Progenitor cell of endocrine pancreas (in vitro differentiated cells): ENCODE measurements at places on chromosomes 3 and 15. TPM values are rescaled to one million over a fixed set of nuclear protein-coding genes. Genes with fewer than 3 reads are reported as not detected.

The A4GNT gene
- total RNA-seq: 3.1 and 3.4 TPM in 2 replicates

The APBA2 gene
- total RNA-seq: 37.1 and 41.0 TPM in 2 replicates

The VIPR1 gene
- 5.8 and 6.8 TPM in 2 replicates for total RNA-seq

The THAP10 gene
- total RNA-seq: 4.1 and 4.5 TPM in 2 replicates

The OIP5 gene
- 9.5 and 9.7 TPM in 2 replicates for total RNA-seq

The SATB1 gene
- 58.3 and 65.6 TPM in 2 replicates for total RNA-seq

DNA sequence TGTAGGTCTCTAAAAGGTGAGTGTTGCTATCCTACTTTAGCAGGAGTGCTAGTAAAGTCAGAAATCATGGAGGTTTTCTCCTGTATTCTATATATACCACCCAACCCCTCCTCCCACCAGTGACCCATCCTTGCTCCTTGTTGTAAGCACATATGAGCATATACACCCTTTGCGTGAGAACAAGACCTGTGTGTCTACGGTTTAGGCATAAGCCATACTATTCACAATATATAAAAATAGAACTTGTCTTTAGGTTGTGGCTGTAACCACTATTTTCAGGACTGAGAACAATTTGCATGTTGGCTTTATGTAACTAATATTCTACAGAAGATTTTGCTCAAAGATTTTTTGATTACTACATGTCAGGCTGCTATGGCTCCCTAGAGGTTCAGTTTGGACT is 59.1 kb upstream of the TOP2B start:
- H3K36me3 ChIP-seq: peaks cover 9% of the 10 kb centered on the region
- no peaks in the 10 kb centered on the region for H3K27me3 ChIP-seq
- H3K4me3 ChIP-seq: no peak overlapping the region

GRCh38 chr3:46524008-46524407 is 26.2 kb downstream of the RTP3 start:
- no peaks in the 10 kb centered on the region for H3K27me3 ChIP-seq
- DNase-seq: no peak
- H3K4me1 ChIP-seq: no peaks in the 10 kb centered on the region
- no peaks in the 10 kb centered on the region for H3K36me3 ChIP-seq
- no peak overlapping the region for H3K4me3 ChIP-seq

- DNase-seq: no peak
- H3K27ac ChIP-seq: peak overlapping the region; percentile 6
- H3K4me1 ChIP-seq: peaks cover 29% of the 10 kb centered on the region
- H3K36me3 ChIP-seq: peaks cover 2% of the 10 kb centered on the region
- no peak overlapping the region for H3K4me3 ChIP-seq
Measured at GRCh38 chr3:117407317-117407716, 697.7 kb downstream of the TUSC7 start.

DNA sequence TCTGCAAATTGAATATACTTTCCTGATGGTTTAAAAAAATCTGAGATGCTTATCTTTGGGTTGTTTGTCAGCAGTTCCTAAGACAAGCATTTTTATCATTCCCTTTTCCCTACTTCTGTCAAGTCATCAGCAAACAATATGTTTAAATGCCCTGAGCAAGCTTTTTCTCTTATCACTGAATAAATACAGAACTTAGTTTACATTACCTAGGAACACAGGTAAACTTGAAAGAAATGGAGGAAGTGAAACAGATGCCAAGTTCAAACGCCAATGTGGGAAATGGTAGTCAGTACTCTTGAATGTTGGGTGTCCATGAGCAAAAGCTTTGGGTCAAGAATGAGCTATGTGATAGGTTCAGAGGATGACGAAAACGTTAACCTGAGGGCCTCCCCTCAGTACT is 17.2 kb upstream of the TCAIM start:
- no peak for DNase-seq
- no peaks in the 10 kb centered on the region for H3K27me3 ChIP-seq
- H3K4me1 ChIP-seq: peaks cover 27% of the 10 kb centered on the region
- H3K4me3 ChIP-seq: no peak overlapping the region
- no peaks in the 10 kb centered on the region for H3K36me3 ChIP-seq

DNA sequence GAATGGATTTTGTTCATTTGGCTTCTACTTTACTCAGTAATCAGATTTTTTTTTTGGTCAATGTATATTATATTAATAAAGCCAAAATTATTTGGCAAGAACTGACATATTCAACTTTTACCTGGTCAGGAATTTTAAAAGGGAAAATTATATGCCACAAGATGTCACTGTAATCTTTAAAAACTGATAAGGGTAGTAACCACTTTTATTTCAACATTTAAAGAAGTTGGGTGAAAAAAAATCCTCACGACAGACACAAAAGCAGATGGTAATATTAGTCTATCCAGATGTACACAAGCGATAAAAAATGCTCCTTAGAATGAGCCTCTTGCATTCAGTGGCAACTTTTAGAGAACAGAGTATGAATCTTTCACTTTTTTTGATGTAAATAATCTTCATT is 101.9 kb downstream of the SERPINI1 start:
- no peaks in the 10 kb centered on the region for H3K27me3 ChIP-seq
- no peak overlapping the region for H3K4me3 ChIP-seq
- no peak for DNase-seq
- peaks cover 4% of the 10 kb centered on the region for H3K4me1 ChIP-seq
- H3K27ac ChIP-seq: no peak overlapping the region

- DNase-seq: no peak
- no peaks in the 10 kb centered on the region for H3K27me3 ChIP-seq
- peaks cover 20% of the 10 kb centered on the region for H3K4me1 ChIP-seq
- H3K27ac ChIP-seq: no peak overlapping the region
- no peaks in the 10 kb centered on the region for H3K36me3 ChIP-seq
- no peak overlapping the region for H3K4me3 ChIP-seq
Measured at GRCh38 chr3:72816862-72817355, 31.3 kb downstream of the SHQ1 start.

GRCh38 chr15:60695713-60696522 is 217.0 kb upstream of the ICE2 start:
- no peak for DNase-seq
- peaks cover 10% of the 10 kb centered on the region for H3K27me3 ChIP-seq
- peaks cover 40% of the 10 kb centered on the region for H3K4me1 ChIP-seq
- H3K27ac ChIP-seq: peak overlapping the region; percentile 42
- no peak overlapping the region for H3K4me3 ChIP-seq
- no peaks in the 10 kb centered on the region for H3K36me3 ChIP-seq

DNA sequence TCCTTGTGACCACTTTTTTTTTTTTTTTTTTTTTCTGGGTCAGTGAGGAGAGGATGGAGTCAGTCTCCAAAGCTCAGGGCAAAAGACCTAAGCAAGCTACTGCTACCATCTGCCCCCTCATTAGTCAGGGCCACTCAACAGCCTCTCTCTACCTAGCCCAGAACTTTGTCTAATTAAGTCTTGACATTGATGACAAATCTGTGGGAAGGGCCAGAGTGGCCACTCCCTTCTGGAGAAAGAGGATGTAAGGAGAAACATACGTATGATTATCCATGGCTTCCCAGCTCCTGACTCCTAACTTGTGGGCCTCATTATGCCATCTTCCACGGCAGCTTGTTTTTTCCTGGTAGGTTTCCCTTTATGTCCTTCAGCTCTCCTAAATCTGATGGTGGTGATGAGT is 37.9 kb downstream of the NR1I2 start:
- no peak overlapping the region for H3K4me3 ChIP-seq
- H3K27ac ChIP-seq: no peak overlapping the region
- H3K27me3 ChIP-seq: no peaks in the 10 kb centered on the region
- no peak for DNase-seq
- H3K4me1 ChIP-seq: peaks cover 3% of the 10 kb centered on the region

DNA sequence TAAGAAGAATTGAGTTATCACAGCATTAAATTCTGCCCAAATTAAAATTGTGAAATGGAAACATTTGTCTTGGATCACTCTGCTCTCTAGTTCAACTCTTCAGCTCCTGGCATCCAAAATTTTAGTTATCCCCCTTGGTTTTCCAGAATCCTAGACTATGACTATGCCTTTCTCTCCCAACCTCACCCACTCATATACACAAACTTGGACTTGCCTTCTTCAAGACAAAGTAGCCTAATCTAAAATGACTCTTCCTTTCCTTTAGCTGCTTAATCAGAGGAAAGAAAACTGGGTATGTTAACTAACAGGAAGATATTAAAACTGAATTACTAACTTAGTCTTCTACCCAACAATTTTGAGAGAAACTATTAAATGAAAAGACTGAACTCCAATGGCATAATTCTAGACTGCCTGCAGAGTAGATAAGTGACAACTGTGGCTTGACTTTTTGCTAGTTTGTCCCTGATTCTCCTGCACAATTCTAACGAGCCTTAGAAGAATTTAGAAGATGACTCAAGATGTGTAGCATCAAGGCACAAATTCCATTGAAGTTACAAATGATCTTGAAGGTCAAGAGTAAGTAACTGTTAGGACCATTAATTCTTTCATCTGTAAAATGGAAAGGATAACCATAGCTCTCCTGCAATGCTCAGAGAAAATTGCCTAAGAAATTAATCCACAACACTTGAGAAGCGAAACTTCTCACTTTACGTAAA is 5.2 kb upstream of the GOLIM4 start:
- H3K36me3 ChIP-seq: no peaks in the 10 kb centered on the region
- no peak for DNase-seq
- peaks cover 4% of the 10 kb centered on the region for H3K4me1 ChIP-seq
- no peaks in the 10 kb centered on the region for H3K27me3 ChIP-seq
- H3K4me3 ChIP-seq: no peak overlapping the region

DNA sequence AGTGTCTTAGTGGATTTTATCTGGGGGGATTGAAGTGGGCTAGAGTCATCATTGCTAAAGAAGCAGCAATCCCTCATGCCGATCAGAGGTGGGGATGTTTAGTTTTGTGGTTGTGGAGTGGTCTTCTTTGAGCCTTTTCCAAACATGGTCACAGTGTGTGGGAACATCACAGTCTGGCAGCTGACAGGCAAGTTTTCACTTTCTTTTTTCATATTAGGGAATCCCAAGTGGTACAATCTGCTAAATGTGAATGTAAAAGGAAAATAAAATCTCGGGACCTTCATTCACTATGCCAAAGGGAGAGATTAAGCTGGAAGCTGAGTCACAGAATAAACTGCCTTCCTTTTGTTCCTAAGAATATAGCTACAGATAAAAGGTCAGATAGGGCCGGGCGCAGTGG is 10.4 kb upstream of the CX3CR1 start:
- H3K4me1 ChIP-seq: peaks cover 18% of the 10 kb centered on the region
- DNase-seq: no peak
- no peaks in the 10 kb centered on the region for H3K27me3 ChIP-seq
- peak overlapping the region; percentile 4 for H3K27ac ChIP-seq
- no peak overlapping the region for H3K4me3 ChIP-seq

- no peak for DNase-seq
- H3K36me3 ChIP-seq: no peaks in the 10 kb centered on the region
- no peak overlapping the region for H3K27ac ChIP-seq
- H3K4me3 ChIP-seq: no peak overlapping the region
Measured at GRCh38 chr3:147521646-147522045, 112.5 kb downstream of the ZIC1 start.

DNA sequence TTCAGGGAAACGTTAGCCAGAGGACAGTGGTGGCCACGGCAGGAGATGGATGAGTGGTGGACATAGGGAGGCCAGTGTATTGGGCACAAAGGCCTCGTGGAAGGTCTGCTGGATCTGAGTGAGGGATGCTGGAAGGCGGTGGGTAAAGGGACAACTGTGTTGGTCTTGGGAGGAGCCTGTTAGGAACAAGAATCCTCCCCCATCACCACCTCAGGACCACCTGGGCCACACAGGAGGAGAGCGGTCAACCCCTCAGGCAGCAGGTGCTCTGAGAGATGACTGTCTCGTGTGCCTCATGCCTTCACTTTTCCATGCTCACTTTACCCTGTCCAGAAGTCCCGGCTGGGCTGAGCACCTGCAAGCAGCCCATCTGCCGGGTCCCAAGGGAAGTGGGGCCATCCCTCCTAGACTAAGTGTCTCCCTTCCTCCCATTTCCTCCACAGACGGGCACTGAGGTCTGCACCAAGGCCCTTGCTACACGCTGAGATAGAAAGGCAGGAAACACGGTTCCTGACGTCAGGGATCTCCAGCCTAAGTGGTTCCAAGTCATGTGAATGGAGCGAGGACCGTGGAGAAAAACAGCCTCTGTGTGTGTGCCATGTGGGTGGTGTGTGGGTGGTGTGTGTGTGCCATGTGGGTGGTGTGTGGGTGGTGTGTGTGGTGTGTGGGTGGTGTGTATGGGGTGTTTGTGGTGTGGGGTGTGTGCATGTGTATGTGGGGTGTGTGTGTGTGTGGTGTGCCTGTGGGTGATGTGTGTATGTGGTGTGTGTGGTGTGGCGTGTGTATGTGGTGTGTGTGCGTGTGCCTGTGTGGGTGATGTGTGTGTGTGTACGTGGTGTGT is 47.8 kb upstream of the CTSH start:
- H3K36me3 ChIP-seq: no peaks in the 10 kb centered on the region
- peaks cover 23% of the 10 kb centered on the region for H3K27me3 ChIP-seq
- H3K27ac ChIP-seq: peak overlapping the region; percentile 82
- no peak for DNase-seq
- H3K4me1 ChIP-seq: peaks cover 4% of the 10 kb centered on the region
- no peak overlapping the region for H3K4me3 ChIP-seq

- no peak overlapping the region for H3K27ac ChIP-seq
- peaks cover 11% of the 10 kb centered on the region for H3K4me1 ChIP-seq
- peaks cover 12% of the 10 kb centered on the region for H3K27me3 ChIP-seq
- DNase-seq: no peak
Measured at GRCh38 chr3:9123840-9124239, 125.6 kb downstream of the SRGAP3 start.

- H3K27ac ChIP-seq: no peak overlapping the region
- H3K27me3 ChIP-seq: no peaks in the 10 kb centered on the region
- H3K4me3 ChIP-seq: no peak overlapping the region
Measured at GRCh38 chr15:52232327-52232726, 41.1 kb upstream of the GNB5 start.

DNA sequence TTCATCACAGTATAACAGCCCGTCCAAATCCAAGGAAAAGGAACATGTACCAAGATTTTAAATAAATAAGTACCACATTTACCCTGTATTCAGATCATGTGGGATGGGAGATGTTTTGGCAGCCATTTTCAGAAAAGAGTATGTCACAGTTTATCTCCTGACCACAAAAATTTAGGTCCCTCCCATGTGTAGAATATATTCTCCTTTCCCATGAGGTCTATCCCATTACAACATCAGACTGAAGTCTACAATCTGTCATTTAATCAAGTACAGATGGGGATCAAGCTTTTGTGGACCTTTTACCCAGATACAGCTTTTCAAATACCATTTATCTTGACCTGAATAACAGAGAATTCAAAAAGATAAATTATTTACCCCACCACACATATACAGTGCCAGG is 444.5 kb downstream of the PLOD2 start:
- peaks cover 2% of the 10 kb centered on the region for H3K4me1 ChIP-seq
- no peak for DNase-seq
- no peaks in the 10 kb centered on the region for H3K36me3 ChIP-seq
- no peaks in the 10 kb centered on the region for H3K27me3 ChIP-seq
- H3K4me3 ChIP-seq: no peak overlapping the region

DNA sequence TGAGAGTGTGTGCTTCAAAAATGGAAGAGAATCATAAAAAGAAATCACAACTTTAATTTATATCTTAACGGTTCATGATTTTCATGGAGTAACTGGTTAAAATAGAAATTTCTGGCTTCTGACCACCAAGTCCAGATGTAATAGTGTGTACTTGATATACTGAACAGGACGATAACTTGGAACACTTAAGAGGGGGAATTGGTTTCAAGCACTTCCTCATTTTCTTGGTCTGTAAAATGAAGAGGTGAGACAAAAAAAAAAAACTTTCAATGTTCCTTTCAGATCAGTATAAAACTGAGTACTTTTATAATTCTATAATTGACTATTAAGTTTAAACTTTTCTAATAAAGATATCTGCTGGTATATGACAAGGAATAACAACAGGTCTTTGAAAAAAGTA is 64.0 kb upstream of the TRA2B start:
- H3K4me3 ChIP-seq: no peak overlapping the region
- no peak overlapping the region for H3K27ac ChIP-seq
- H3K36me3 ChIP-seq: no peaks in the 10 kb centered on the region
